H54 (cell line): ENCODE measurements at places on chromosomes 3 and 15.

DNA sequence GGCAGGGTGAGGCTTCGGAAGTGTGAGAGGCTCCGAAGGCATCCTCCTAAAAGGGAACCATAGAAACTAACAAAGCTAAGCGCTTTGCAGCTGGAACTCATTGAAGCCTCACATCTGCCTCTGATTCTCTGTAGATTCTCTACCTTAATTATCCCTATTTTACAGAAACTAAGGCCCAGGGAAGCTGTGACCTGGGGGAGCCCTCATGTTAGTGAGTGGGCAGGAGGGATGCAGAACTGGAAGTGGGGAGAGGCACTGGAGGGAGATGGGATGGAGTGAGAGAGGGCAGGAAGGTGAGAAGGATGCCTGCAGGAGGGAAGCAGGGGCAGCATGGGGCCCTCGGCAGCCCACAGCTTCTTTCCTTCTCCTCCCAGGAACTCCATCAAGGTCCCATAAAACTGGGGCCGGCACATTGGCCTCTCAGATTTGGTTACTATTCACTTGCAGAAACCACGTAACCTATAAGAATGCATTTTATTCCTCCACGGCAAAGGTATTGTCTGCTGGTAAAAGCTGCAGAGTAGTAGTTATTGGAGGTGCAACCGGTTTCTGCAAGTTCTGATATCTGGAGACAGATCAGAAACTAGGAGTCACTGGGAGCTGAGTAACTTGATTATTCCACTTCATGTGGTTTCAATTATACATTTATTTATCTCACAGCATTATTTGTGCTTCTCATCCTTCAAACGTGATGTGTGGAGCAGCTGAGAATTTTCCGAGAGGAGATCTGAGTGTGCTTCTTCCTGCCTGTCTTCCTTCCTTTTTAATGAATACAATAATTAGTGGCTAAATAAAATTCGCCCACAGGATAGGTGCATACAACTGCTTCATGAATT is 24.0 kb upstream of the CHCHD6 start:
- no peak for DNase-seq

GRCh38 chr3:48697952-48698351 is 12.2 kb upstream of the NCKIPSD start:
- no peak for DNase-seq

DNA sequence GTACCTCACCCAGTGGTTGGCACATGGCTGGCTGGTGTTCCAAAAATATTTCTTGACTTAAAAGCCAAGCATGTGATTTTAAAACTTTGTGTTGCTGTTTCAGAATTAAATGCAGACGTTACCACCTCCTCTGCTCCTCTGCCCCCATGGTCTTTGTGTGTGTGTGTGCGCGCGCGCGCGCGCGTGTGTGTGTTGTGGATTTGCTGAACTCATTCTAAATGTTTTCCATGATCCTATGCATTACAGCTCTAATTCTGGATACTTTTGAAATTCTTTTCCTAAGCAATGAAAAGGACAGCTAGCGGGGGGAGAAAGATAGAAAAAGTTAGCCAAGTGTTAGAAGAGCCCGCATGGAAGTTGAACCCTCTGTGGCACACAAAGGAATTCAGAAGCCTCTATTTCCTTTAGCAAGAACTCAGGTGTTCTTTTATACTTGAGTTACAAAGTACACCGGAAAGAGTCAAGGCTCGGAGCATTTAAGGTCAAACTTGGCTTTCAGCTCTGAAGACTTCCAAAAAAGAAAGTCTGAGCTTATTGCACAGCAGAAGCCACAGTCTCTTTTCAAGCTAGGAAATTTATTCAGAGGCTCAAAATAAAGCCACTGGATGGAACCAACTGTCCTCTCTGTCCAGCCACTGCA is 350.5 kb upstream of the TBL1XR1 start:
- no peak for DNase-seq

- DNase-seq, result no peak
Observed at GRCh38 chr3:71944482-71945065, 159.6 kb upstream of the PROK2 start.

DNA sequence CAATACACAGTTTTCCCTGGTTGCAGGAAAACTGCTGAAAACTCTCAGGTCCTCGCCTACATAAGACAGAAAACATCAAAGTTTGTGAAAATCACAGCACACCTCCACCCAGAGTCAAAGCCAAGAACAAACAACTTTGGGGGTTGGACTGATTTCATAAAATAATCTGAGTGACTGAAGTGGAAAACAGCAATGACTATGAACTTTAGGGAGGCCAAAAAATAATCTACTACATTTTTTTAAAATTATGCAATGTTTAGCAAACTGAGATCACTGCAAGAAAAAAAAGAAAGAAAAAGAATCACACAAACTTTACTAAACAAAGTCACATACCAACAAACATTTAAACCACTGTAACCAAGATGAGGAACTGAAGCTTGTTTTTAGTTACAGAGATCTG is 15.9 kb upstream of the FOXP1 start:
- no peak for DNase-seq

- DNase-seq, result no peak
Observed at GRCh38 chr3:148168347-148168746, 529.4 kb upstream of the AGTR1 start.

DNA sequence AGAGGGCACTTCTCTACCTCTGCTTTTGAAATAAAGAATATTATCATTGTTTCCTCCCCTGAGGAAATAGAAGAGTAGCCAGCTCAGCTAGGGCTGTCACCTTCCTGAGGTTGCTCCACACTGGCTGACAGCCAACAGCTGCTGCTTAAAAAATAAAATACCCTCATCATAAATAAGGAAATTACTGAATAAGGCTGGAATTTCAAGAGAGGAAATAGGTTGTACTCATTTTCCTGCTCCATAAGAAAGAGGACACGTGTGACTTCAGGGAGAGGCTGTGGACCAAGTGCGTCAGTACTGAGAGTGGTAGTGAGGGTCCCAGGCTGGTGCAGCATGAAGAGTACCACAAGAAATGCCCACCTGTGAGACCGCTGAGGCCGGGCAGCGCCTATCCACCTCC is 8.1 kb upstream of the C2CD4B start:
- DNase-seq, result no peak

DNA sequence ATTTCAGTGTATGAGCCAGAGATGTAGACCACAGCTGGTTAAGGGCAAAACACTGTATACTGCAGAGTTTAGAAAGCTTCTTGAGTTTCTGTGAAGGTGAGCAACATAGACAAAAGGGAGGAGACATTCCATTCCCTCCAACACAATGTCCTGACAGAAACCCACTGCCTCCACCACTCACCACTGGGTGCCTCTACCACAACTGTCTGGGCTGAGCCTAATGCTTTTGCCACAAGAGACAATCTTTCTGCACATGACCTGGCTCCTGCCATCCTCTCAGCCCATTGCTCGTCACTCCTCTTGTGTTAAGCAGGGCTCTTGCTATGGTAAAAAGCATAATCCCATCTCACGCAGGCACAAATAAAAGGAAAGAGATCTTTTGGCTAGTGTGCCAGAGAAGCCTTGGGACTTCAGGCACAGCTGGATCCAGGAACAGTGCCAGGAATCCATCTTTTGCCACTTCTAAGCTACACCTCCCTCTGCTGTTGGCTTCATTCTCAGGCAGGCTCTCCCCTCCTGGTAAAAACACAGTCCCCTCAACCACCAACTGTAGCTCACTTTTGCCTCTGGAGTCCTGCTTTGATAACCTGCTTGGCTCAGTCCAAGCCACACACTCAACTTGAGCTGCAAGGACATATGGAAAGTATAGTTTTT is 140.6 kb upstream of the PRR20G start:
- DNase-seq, result no peak

GRCh38 chr3:111796566-111796965 is 62.5 kb upstream of the PHLDB2 start:
- no peak for DNase-seq

DNA sequence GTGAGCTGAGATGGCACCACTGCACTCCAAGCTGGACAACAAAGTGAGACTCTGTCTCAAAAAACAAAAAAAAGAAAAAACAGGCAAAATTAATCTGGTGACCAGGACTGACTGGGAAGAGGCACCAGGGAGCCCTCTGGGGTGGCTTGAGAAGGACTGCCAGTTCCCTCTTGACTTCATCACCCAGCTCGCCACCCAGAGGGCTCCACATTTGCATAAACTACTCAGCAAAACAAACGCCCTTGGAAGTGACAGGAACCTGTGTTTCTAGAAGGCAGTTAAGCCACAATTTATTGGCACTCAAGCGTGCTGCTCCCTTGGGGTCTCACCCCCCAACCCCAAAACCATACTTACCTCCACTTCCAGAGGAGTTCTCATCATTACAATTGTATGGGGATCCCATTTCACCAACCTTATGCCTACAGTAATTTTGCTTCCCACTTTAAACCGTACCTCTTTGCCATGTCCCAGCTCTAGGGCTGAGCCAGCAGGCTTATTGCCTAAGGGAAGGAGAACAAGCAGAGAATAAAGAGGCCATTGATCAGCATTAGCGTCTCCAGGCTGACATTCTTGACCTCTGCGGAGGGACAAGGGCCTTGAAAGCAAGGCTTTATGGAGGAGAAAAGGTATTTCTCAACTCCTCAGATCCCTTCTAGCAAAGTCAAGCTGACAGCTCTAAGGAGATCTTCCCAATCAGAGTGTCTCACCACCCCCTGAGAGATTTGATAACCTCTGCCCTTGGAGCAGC is 357.4 kb downstream of the SHQ1 start:
- DNase-seq, result no peak

DNA sequence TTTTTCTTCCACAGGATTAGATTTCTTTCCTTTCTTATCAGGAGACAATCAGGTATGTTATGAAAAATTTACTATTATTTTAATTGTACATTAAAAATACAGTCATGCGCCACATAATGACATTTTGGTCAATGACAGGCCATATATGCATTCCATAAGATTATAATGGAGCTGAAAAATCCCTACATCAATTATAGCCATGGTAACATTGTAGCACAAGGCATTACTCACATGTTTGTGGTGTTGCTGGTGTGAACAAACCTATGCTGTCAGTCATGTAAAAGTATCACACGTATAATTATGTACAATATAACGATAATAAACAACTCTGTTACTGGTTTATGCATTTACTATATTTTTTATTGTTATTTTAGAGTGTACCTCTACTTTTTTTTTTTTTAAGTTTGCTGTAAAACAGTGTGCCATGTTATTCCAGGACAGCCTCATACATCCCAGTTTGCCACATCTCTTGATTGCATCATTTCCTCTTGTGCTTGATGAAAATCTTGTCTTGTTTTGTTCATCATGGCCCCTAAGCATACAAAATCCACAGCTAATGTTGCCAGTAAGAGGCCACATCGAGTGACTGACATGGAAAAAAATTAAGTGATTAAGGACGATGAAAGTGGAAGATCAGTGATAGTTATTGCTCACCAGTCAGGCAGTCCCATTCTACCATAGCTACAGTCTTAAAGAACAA is 21.4 kb downstream of the CALML4 start:
- no peak for DNase-seq

DNA sequence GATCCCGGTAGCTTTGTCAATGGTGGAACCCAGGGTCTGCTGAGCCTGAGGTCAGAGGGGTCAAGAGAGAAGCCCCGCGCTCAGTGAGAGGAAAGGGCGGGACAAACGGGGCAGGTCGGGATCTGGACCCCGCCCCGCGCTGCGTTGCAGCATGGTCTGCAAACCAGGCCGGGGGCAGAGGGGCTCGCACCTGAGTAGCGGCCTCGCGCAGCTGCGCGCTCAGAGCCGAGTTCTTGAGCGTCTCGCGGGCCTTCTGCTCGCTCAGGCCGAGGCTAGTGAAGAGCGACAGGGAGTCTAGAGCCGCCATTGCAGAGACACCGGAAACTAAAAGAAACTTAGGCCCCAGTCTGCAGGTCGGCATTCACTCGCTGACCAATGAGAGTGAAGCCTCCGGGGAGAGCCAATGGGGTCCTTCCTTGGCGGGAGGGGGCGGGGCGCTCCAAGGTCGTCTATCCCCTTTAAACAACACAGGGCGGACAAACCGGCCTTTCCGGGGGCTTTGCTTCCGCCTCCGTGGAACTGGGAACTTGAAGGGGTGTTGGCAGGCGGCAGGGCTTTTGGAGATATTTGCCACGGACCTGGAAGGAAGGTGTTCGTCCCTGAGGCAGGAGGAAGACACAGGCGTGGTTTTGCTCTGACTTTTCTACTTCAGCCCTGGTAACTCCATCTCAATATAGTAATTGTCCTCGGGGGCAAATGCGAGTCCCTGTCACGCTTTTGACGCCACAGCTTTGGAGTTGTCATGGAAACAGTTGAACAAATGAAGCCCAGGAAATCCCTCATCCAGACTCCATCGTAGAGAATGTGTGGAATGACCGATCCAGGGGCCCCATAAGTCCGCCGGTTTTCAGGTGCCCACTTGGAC is at the start of gene QARS1:
QARS1 (minus strand) TSS at position 331 of the 865 bp plus-strand sequence; CDS start at position 307, 24 bp downstream.
- peak; percentile 97 for DNase-seq

DNA sequence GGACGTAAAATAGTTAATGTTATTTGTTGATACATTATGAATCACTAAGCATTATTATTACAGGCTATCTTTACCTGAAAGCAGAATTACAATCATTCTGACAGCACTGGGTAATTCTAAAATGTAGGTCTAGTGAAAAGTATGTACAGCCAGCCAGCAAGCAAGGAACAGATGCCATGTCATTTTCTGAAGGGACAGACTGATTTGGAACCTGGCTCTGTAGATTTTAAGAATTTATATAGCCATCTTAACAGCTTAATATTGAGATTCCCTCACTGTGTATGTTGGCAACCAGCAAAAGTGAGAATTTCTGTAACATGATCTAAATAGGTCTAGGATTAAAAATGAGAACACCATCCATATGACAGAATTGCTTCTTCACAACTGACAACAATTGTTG is 359.4 kb downstream of the ZIC4 start:
- DNase-seq, result no peak

DNA sequence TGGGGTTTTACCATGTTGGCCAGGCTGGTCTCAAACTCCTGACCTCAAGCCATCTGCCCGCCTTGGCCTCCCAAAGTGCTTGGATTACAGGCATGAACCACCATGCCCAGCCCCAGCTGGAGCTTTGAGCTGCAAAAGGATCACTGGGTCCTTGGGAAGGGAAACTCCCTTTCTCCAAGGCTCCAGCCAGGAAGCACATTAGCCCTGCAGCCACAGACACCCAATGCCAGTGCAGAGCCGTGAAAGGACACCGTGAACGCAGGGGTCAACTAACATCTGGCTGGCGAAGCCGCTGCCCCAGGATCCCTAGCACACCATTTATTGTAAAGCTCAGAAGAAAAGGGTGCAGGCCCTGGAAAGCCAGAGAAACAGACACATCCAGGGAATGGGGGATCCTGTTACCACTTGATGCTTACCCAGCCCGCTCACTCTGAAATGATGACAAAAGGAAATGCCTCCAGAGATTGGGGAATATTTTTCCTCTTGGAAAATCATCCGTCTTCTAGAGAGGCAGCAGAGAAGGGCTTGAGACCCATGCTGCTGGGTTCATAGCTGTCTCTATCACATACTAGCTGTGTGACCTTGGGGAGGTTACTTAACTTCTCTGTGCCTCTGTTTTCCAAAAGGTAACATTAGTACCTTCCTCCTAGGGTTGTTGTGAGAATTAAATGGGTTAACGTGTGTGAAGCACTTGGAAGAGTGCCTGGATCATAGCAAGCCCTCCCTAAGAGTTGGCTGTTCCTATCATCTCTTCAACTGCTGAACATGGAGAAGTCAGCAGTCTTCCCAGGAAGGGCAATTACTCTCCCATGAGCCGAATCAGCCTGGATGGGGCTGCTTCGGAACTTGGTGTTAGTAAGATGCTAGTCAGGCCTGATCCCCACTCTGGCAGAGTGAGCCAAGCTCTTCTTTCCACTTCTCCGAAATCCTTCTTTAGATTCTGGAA is 40.8 kb downstream of the LMCD1 start:
- DNase-seq, result no peak

- DNase-seq, result no peak
Observed at GRCh38 chr3:127940116-127940515, 25.1 kb downstream of the KBTBD12 start.
